Fibroblast of skin of scalp (primary cell): ENCODE measurements at places on chromosomes 6 and 20.

DNA sequence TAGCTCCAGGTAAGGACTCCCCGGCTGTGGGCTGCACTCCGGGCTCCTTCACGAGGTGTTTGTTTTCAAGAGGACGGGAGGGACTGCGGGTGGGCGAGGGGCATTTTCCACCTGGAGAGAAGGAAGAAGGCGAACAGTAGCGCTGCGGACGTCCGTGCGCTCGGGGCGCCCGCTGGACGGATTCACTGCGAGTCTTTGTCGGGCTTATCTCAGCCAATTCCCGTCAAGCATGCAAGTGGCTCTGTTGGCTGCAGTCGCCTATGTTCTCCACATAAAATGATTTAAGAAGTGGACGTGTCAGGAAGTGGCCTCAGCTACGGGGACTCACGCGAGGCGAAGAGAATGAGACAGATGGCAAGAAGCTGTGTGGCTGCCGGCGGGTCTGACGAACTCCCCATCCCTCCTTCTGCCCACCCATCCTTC is 332 bp downstream of the GRIK2 start:
- peak; percentile 60 for DNase-seq

- DNase-seq, result peak; percentile 45
Observed at GRCh38 chr20:3218307-3218988, 9.2 kb downstream of the ITPA start.

GRCh38 chr20:9110916-9111432 is 42.1 kb downstream of the PLCB4 start:
- no peak for DNase-seq

DNA sequence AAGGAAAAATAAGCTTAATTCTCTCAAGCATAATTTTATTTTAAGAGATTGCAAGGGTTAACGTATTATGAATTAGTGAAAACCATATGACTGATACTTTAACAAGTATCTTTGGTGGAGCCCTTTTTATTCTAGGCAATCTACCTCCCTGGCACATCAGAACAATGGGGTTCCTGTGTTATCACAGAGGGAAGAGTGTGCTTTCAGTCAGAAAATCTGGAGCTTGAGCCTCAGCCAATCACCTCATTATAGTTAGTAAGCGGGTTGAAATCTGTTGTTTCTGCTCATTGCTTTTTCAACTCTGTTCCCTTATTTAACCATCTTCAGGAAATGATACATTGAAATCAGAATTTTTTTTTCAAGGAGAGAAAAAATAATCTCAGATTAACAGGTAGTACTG is 391 bp downstream of the ADGRF1 start:
- no peak for DNase-seq

DNA sequence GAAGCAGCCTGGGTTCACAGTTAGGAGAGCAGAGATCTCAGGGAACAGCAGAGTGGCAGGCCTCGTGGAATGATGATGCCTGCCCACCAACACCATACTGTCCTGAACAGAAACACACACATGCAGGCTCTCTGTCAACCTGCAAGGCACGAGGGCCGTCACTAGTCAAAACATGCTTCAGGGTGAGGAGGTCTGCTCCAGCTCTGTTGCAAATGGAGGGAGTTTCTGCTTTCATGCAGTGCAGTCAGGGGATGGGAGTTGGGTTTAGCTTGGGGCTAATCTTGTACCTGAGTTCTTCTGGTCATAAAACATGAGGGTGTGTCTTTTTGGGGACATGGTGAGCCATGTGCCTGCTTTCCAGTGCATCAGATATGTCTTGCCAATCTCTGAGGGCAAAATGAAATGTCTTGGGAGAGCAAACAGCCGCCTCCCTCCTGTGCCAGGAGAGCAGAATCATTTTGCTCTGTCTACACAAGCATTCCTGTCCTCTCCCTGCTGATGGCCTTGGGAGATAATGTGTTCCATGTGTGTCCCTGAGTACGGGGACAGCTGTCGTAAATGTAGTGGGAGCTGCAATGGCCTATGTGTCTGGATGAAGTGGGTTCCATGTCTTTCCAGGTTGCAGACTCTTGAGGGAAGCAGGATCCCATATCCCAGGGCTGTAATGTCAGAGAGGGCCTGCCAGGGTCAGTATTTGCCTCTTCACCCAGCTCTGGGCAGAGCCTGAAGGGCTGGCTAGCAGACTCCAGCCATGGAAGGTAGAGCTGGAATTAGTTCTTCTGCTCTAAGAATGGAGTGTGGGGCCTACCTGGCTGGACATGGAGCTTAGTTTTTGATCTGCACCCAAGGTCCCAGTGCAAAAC is 40.6 kb downstream of the MAFB start:
- DNase-seq, result no peak

DNA sequence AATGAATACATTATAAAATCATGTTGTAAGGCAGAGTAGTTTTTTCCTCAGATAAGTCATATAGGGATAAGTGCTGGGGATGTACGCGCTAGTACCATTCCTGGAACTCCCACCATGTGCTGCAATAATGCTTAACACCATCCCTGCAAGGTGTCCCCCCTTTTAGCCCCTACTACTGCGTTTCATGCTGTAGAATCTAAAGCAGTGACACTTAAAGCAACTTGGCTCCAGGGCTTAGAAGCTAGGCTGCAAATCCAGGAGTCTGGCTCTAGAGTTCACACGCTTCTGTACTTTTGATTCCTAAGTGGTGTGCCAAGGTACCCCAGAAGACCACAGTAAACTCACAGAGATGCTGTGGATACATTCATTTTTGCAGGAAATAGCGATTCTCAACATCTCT is 183.1 kb downstream of the DOK5 start:
- DNase-seq, result no peak

DNA sequence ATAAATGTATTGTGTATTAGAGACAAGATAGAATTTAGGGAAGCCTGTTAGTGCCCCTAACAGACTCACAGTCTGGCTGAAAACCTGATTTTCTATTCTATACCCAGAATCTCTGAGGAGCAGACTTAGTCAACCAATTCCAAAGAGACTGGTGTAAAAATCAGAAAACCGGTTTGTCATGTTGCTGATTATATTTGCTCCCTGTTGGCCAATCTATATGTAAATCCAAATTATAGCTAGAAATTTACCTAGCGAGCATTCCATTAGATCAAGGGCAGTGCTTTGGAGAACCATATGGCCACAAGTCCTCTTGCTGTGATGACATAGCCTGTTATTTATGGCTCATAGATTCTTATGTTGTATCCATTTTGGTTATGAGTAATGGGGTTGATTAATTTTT is 4.8 kb downstream of the NFYA start:
- DNase-seq, result no peak

DNA sequence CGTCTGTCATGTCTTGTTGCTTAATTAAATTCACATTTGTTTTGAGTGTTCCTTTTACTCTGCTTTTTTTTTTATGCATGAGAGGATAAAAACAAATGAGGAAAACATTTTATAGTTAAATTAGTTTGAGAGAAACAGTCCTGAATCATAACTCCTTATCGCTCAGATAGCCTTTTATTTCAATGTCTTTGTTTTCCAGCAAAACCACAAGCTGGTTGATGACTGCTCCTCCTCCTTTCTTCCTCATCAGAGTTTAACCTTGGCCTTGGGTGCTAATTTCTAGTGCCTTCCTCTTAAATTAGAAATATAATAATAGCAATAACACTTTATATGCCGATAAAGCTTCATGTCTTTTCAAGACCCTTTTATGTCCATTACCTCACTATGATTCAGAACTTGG is 3.1 kb downstream of the NOX3 start:
- no peak for DNase-seq

DNA sequence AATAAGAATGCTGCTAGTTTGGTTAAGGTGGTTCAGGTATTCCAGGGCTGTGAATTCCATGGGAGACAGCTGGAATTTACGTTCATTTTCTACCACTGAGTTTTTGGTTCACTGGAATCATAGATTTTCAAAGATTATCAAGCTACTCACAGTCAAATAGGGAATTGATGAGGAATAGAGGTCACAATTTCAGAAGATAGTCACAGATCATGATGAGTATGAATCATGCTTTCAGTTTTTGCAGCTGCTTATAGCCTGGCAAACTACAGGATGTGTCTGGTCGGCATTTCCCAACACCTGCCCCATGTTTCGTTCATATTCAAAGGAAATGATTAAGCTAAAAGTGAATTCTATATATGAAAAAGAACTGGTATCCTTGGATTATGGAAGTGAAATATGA is 58.7 kb downstream of the BCKDHB start:
- DNase-seq, result no peak

DNA sequence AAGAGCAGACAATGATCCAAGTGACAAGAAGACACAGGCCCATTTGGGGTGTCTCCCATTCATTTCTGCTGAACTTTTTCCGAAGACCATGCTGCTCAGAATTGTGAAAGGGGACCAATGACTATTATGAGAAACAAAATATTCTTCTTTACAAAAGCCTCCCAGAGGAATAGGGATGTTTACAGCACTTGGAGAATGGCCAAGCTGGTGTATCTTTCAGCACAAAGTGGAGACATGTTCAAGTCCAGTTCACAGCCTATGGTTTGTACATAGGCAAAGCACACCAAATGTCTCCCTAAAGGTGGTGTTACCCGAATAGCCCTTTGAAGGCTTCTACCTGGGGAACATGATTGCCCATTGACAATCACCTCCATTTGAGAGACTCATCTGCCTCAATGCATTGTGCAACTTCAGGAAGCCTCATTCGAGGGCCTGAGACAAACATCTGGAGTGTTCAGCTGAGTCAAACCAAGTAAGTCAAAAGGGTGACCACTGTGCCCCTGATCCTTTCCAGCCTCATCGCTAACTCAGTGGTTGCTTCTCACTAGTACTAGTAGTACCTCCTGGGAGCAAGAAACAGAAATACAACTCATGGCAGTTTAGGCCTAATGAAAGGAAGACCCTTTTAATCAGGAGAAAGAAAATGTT is 451.0 kb upstream of the MARCKS start:
- peak; percentile 24 for DNase-seq

GRCh38 chr6:92864966-92865555 is 554.3 kb downstream of the EPHA7 start:
- no peak for DNase-seq

DNA sequence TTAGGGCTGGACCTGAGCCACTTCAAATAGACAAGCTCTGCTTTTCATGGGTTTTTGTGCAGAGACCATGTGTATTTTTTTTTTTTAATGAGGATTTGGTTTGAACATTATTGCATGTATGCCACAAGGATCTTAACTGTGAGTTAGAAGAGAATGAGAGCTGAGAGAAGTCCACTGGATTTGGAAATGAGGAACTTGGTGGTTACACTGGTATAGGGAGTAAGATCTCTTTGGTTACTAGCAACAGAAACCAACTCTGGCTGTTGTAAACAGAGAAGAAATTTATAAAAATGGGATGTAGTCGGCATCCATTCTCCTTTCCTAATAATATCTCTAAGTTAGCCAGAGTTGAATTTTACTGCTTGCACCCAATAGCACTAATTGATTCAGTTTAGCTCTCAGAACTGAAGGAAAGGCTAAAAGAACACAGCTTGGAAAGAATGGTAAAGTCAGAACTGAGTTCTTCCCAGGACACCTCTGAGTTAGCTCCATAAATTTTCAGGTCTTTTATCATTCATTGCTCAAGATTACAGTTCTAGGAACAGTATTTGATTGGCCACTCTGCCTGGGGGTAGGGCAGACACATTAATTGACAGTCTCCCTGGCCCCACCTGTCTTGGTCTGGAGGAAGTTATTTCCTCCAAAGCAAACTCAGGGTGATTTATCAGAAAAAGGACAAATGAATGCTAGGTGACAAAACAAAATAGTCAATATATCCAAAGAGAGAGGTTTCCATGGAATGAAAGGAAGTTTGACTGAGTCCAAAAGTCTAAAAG is 3.9 kb upstream of the WFDC2 start:
- no peak for DNase-seq

DNA sequence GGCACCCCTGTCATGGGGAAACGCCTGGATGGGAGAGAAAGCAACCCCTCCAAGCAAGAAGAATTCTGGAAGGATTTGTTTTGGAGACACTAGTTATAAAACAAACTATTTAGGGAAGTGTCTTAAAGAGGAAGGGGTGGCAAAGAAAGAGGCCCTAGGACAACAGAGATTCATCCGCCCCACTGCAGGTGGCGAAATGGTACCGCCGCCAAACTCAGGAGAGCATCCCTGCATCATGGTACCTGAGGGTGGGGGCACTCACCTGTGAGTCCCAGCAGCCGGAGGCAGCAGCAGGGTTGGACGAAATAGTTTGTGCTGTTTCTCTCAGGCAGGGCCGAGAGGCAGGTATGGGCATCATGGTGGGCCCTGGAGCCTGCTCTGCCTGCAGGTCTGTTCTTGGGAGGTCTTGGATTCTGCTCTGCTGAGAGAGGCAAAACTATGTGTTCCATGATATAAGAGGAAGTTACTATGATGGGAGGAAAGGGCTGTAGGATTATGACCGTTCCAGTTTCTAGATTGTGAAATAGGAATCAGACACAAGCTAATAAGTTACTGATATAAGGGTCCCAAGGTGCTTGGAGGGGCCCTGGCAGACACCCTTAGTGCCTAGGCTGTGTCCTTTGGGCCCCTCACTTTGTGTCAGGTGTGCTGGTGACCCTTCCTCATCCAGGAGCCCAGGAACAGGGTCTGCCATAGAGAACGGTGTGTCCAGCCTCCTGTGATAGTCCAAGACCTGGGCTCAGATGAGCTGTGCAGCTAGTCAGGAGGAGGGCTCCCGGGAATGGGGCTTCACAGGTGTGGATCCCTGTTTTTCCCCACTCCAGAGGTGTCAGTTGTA is 20.4 kb downstream of the SIRPD start:
- no peak for DNase-seq
